ENCODE measurements at places on chromosomes 7 and 10.

DNA sequence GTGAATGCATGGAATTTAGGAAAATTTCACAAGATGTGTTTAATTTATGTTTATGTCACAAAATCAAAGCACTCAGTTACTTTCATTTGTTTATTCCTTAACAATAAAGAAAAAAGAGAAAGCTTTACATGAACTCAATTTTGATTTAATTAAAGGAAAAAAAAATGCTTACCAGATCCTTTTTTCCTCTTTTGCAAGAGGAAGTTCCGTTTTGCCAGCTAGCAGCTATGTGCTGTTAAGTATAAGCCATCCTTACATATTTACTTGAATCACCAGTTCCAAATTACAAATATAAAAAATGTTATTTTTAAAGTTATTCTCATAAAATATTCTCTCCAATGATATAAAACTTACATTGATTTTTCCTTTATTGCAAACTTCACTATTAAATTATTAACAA lies 12.7 kb downstream of the MRC1 start:
- DNase-seq = no peak

- DNase-seq = no peak
Observed at GRCh38 chr10:1410469-1411395, 326.6 kb downstream of the ADARB2 start.

DNA sequence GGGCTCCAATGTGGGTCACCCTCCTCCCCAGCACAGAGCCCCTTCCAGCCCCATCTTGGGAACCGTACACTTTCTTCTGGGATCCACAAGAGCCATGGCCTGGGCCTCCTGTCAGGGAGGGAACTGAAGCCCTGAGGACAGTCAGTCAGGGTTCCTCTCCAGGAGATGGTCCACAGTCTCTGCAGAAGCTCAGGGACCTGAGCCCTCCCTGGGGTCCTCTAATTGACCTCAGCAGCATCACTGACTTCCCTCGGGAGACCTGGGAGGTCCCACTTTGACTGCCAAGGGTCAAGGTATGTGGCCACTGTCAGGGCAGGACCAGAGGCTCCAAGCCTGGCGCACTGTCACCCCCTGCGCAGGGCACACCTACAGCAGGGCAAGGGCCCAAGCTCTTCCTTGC lies 32.3 kb downstream of the NOD1 start:
- no peak for DNase-seq

- no peak for DNase-seq
Observed at GRCh38 chr10:16581202-16581601, 59.5 kb upstream of the C1QL3 start.

DNA sequence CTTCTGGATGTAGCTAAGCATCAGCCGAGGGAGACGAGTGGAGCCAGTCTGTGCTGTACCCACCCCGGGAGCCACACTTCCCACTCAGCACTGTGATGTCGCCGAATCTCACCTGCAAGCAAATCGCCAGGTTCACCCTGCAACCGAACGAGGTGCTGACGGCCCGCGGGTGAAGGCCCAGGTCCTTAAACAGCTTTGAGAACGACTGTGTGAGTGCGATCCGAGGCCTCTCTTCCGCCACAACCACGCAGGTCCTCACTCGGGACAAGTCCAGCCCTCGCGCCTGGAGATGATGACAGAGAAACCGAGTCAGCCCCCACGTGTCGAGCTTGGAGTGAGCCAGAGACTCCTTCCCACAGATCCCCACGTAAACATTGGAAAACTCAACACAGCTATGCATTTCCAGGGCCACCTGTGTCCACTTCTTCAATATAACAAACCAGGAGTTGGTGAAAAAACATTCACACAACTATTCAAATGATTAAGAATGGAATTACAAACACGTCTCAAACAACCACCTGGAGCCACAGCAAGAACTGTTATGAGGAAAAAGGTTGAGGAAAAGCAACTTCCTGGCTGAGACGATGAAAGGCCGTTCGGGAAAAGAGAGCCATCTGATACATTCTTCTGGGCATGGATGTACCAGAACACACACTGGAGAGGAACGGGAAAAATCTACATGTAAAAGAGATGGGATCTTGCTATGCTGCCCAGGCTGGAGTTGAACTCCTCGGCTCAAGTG lies 191.8 kb downstream of the ZMYND11 start:
- no peak for DNase-seq

- no peak for DNase-seq
Observed at GRCh38 chr10:128712661-128713400, 586.6 kb upstream of the MKI67 start.

DNA sequence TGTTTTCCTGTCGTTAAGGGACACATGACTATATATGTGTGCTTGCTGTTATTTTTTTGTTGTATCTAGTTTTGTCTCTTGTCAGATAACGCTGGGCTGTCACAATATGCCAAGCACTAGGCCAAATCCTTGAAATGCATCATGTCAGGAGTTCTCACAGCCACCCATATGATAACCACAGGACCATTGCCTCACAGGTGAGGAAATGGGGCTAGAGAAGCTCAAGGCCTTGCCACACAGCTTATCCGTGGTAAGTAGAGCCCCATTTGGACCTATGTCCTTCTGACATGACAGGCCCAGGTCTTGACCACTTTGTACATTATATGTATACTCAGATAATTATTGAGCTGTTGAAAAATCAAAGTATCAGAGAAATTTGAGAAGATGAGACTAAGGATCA lies 42.0 kb upstream of the TARP start:
- DNase-seq = no peak

GRCh38 chr10:24255881-24256311 lies 47.0 kb downstream of the KIAA1217 start:
- no peak for DNase-seq

DNA sequence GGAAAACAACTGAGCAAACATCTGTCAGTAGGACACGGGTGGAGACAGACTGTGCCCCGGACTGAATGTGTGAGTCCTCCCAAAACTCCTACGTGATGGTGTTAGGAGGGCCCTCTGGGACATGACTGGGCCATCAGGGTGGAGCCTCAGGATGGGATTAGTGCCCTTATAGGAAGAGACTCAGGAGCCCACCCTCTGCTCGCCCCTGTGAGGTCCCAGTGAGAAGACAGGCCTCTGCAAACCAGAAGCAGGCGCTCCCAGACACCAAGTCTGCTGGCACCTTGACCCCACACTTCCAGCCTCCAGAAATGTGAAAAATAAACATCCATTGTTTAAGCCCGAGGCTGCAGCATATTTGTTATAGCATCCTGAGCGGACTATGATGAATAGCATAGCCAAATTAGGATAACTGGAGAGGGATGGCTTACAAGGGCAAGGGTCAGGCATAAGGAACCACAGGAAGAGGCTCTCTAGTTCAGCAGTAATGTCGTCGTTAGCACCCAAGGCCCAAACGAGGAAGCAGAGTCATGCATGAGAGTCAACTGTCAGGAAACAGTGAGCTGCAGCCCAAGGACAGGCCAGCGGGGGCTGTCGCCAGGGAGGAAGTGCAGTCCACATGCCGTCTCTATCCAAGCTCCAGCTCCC lies 50.6 kb downstream of the PTPRN2 start:
- no peak for DNase-seq

DNA sequence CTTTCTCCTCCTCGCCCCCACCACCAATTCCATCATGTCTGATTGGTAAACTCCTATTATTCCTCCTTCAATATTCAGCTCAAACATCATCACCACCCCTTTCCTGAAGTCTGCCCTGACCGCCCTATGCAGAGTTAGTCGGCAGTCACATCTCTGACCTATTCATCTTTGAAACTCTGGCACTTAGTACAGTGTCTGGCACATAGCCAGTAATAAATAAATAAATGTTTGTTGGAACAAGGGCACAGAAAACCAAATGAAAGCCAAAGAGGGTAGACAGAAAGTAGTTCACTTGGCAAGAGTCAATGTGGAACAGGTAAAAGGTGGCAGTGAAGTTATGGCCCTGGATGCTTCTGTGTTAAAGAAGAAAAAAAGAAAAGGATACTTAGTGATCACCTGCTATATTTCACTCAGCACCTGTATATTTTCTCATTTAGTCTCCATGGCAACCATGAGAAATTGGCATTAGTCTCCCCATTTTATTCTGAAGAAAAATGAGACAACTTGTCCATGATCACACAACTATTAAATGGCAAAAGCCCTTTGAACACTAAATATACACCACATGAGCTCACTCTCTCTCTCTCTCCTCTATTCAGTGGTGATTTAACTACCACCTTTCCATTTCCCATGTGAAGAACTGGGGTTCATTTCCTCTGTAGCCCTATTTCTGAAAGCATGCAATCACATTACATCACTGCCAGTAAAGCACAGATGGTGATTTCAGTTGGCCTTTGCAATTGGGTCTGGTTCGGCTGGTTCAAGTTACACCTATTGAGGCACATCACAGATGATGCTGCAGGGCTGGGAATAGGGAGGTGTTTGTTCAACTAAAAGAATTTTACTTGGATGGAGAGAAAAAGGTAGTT lies 25.3 kb downstream of the CHCHD3 start:
- DNase-seq = no peak

DNA sequence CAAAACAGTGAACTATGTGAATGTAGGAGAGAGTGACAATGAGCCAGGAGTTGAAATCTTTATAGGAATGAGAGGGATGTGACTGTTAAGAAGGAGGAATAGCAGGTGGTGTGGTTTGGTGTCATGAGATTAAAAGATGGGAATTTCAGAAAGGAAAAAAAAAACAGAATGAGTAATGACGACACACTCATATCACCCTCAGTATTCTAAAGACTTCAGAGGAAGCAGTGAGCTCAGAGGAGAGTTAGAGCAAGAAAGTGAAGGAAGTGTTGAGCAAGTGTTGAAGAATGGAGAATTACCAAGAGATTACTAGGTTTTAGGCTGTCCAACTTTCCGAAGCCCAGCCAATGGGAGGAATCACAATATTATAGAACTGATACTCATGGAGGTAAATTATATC lies 220.5 kb upstream of the HGF start:
- DNase-seq = no peak

GRCh38 chr10:23001901-23002516 lies 74.2 kb downstream of the ARMC3 start:
- DNase-seq = no peak

DNA sequence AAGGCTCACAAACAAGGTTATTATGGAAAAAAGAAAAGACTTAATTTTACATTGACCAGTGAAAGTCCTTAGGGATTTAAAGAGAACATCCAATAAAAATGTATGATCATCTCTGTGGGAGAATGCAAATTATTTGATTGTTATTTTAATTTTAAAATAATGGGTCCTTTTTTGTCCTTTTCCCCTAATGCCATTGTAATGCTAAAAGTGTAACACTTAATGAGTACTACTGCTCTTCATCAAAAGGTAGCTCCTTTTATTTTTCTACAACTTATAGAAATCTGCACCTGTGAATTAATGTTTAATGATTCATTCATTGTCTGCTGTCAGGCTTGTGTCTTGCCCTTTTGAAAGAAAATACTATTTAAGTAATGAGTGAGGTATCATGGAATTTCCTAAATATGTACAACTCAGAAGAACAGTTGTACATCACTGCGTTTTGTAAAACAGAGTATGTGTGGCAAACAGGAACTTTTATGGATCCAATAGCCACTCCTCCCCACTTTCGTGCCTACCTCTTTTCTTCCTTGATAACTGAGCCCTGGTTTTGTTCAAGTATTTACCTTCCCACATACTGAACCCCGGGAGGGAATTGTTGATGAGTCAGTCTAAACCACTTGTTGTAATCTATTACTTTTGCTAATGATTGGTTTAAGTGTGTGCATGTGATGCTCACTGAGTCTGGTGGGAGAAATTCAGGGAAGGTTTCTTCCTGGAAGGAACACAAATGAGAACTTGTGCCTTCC lies 19.9 kb upstream of the TRUB1 start:
- no peak for DNase-seq

DNA sequence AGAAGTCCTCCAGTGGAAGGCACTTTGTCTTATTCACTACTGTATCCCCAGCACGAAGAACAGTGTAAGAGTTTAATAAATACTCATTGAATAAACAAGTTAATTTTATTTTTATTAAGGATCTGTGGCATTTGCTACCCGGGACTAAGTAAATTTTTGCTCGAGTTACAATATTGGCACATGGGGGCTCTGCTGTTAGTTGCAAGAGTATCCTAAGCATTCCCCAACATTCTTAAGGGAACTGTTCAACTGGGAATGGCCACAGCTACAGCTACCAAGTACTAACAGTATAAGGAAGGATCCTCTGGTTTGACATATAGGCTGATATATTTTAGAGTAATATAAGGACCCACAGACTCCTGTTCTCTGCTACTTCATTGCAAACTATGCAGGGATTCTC lies 8.7 kb upstream of the LRRTM3 start:
- DNase-seq = no peak

- DNase-seq = no peak
Observed at GRCh38 chr7:36360244-36360643, 29.4 kb upstream of the ANLN start.

- DNase-seq = no peak
Observed at GRCh38 chr7:139340808-139341057, 404 bp upstream of the FMC1 start.

- no peak for DNase-seq
Observed at GRCh38 chr10:106565546-106565945, 599.0 kb downstream of the SORCS1 start.

DNA sequence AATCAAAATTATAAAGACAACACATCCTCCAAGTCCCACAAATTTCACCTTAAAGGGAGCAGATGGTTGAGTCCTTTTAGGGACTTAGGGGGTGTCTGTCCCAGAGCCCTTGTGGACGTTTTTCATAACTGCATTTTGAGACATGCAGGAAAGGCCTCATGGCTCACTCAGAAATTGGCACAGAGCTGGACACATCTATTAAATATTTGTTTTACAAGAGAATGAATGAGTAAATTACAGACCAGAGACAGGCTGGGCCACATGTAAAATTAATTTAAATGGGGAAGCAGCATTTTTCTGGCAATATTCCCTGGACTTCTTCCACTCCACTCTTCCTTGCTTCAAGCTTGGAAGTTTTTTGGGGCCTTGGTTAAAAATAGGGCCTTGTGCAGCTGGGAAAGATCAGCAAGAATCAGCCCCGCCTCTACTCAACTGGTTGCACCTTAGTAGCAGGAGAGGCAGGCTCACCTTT lies 20.0 kb downstream of the LAMB1 start:
- DNase-seq = no peak

DNA sequence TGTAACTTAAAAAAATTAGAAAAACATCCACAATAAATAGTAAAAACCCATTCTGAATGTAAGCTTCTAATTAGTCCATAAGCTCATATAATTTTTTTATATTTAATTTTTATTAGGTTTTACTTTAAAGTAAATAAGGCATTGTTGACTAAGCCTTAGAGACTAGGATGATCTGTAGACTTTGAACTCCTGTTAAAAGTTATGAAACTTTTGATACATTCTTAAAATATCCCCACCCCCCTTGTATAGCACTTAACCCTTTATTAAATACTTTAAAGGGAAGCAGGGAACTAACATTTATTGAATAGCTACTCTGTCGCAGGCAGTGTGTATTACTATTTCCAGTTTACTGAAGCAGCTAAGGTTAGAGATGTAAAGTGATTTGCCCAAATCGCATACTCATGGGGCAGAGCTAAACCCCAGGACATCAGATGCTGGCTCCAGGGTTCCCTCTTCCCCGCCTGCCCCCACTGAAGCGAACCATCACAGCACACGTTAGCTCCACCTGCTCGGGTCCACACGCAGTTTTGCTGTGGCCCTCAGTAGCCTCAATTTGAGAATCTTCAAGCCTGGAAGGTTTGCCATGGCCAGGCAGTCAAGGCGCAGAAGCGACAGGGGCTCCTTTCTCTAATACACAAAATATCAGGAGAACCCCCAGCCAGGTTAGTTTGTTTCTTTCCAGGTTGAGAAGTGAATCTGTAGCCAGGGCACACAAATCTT lies 762 bp downstream of the PON1 start:
- DNase-seq = no peak

All from activated CD8-positive, alpha-beta memory T cell treated with anti-CD3 and anti-CD28 coated beads, Interleukin-2, amount 50 U/mL, for 4 hours (primary cell).